HepG2 (cell line): ENCODE measurements at places on chromosomes 11 and 22.

- H3K4me3 ChIP-seq = no peak overlapping the region
- no peak for DNase-seq
- H3K36me3 ChIP-seq = no peaks in the 10 kb centered on the region
- no peaks in the 10 kb centered on the region for H3K27me3 ChIP-seq
Measured at GRCh38 chr11:7536100-7536499, 22.3 kb downstream of the PPFIBP2 start.

GRCh38 chr11:102936864-102937509 lies 18.5 kb downstream of the MMP13 start:
- no peaks in the 10 kb centered on the region for H3K27me3 ChIP-seq
- no peaks in the 10 kb centered on the region for H3K4me1 ChIP-seq
- H3K36me3 ChIP-seq = no peaks in the 10 kb centered on the region
- no peak overlapping the region for H3K27ac ChIP-seq

DNA sequence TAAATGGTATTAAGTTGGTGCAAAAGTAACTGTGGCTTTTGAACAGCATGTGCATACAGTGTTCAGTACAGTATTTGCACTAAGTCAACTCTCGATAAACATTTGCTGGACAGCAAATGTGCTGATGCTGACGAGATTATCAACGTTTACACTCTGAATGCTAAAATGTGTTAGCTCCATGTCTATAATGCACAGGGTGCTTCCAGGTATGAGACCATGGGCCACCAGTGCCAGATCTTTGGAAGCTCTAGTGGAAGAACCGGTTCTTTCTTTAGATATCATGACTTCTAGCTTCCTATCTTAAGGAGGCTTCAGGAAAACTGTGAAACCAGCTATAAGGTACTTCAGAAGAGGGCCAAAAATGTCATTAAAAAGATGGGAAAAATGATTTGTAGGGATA lies 17.2 kb downstream of the SNX19 start:
- H3K4me3 ChIP-seq = no peak overlapping the region
- no peak overlapping the region for H3K27ac ChIP-seq
- H3K27me3 ChIP-seq = no peaks in the 10 kb centered on the region

- no peaks in the 10 kb centered on the region for H3K4me1 ChIP-seq
- no peak for DNase-seq
Measured at GRCh38 chr11:87575088-87575487, 537.4 kb downstream of the TMEM135 start.

- H3K4me1 ChIP-seq = peaks cover 8% of the 10 kb centered on the region
- no peak overlapping the region for H3K27ac ChIP-seq
- H3K4me3 ChIP-seq = no peak overlapping the region
- H3K27me3 ChIP-seq = peaks cover 3% of the 10 kb centered on the region; the same call in 1 of the 2 replicates
- H3K36me3 ChIP-seq = no peaks in the 10 kb centered on the region
Measured at GRCh38 chr11:120290956-120291355, 34.1 kb upstream of the TLCD5 start.

DNA sequence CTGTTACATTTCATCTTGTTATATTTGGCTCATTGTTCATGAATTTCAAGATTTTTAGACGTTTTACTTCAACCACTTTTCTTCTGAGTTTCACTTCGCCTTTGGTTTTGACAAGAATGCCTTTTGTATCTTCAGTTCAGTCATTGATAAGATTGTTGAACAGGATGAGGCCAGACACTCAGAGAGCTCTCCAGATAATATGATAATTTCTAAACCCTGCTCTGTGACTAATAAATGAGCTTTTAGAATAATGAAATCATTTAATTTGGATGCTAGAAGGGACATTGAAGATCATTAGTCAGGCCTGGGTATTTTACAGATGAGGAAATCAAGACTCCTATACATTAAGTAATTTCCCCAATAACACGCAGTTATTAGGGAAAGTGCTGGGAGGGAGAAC lies 37.2 kb upstream of the GRAMD1B start:
- H3K27me3 ChIP-seq = no peaks in the 10 kb centered on the region
- no peaks in the 10 kb centered on the region for H3K36me3 ChIP-seq
- DNase-seq = no peak
- no peak overlapping the region for H3K27ac ChIP-seq
- H3K4me1 ChIP-seq = no peaks in the 10 kb centered on the region
